ENCODE measurements at places on chromosomes 4 and X.

- no peak for DNase-seq
Measured at GRCh38 chr4:57496697-57497471, 386.7 kb upstream of the IGFBP7 start.

- DNase-seq, result no peak
Measured at GRCh38 chrX:1534301-1535168, 2.5 kb downstream of the P2RY8 start.

DNA sequence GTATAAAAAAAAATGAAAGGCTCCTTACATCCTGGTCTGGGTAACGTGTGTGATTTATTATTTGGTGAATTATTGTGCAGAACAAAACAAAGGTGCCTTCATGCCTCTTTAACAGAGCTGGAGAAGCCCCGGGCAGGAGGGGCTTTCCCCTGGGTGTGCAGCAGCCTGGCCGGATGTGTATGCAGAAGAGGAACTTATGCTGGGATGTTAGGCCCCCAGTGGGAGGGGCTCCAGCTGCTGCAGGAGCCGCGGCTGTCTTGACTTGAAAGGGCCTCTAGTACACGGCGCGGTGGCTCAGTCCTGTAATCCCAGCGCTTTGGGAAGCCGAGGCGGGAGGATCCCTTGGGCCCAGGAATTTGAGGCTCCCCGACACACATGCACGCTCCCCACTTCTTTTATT is 16.0 kb downstream of the CCNQ start:
- peak; percentile 56 for DNase-seq

DNA sequence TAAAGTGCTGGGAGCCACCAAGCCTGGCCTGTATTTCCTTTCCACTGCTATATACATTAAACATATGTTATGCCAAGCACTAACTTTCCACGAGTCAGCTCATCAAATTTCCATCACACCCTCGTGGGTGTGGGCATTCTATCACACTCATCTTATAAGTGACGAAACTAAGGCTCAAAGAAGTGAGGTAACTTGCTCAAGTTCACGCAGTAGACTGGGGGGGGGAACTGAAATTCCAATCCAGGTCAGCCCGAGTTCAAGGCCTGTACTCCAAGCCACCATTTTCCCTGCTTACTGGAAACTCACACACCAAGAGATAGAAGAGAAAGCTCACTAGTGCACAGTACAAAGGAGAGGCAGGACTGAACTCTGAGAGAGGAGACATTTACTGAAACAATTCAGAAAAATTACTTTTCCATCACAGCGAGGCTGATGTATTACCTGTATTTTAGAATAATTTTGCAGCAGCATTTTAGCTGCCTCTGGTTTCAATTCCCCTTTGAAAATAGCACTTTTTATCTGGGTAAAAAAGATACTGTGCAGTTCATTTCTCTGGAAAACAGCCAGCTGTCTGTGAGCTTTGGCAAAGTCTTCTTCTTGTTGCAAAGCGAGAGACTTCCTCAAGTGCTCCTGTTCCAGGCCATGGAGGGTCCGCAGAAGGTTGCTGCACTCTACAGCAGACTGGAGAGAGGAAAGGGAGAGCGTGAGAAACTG is 76.8 kb downstream of the EVC2 start:
- peak; percentile 3 for DNase-seq

- peak; percentile 37 for DNase-seq
Measured at GRCh38 chr4:155509555-155509954, 132.8 kb upstream of the MAP9 start.

- no peak for DNase-seq
Measured at GRCh38 chrX:76029385-76029784, 143.5 kb upstream of the PBDC1 start.

DNA sequence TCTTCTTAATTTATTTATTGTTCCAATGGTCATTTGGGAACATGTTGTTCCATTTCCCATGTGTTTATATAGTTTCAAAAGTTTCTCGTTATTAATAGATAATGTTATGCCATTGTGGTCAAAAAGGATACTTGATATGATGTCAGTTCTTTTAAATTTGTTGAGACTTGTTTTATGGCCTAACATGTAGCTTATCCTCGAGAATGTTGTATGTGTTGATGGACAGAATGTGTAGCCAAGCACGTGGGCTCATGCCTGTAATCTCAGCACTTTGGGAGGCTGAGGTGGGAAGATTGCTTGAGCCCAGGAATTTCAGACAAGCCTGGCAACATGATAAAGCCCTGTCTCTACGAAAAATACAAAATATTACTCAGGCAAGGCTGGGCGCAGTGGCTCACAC is 168.5 kb upstream of the USP38 start:
- no peak for DNase-seq

- no peak for DNase-seq
Measured at GRCh38 chr4:148092316-148093014, 349.7 kb downstream of the NR3C2 start.

GRCh38 chr4:40923316-40924095 is 173.8 kb downstream of the NSUN7 start:
- no peak for DNase-seq

GRCh38 chr4:176671532-176671931 is 121.2 kb downstream of the VEGFC start:
- DNase-seq, result no peak

DNA sequence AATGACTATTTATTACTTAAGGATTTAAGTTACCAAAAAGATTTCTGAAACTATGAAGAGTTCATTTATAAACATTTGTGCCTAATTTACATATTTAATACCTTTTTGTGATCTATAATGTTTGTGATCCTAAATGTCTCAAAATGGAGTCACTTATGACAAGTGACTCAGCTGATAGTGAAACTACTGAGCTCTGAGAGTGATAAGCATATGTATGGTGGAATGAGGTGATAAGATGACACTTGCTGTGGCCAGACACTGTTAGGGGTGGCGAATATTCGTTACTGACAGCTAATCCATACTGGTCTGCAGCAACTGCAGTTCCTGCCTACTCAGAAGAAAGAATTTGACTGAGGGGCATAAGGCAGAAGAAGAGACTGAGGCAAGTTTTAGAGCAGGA is 5.5 kb upstream of the NXF3 start:
- DNase-seq, result no peak
